ENCODE measurements at places on chromosomes 16 and 17.
A peak's percentile ranks its signal among the peaks of the same experiment; 100 is the strongest.

- no peak for DNase-seq
- H3K4me3 ChIP-seq = no peak overlapping the region
- peaks cover 3% of the 10 kb centered on the region for H3K36me3 ChIP-seq
- peak overlapping the region; percentile 72 for H3K27ac ChIP-seq
- H3K27me3 ChIP-seq = peaks cover 16% of the 10 kb centered on the region
Observed at GRCh38 chr17:77322514-77323412, 182.0 kb downstream of the SEC14L1 start.

DNA sequence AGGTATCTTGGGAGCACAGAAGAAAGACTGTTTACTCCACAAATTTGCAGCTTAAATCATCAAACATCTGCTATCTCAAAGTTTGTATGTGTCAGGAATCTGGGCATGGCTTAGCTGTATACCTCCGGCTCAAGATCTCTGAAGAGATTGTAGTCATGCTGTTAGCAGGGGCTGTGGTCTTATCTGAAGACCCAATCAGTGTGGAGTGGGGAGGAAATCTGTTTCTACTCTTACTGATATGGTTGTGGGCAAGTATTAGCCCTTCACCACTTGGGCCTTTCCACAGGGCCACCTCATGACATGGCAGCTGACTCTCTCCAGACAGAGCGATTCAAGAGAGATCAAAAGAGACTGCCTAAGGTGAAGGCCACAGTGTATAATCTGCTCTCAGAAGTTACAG, 438.7 kb downstream of the KIF2B start:
- no peak for DNase-seq
- no peak overlapping the region for H3K27ac ChIP-seq
- no peaks in the 10 kb centered on the region for H3K27me3 ChIP-seq
- no peaks in the 10 kb centered on the region for H3K36me3 ChIP-seq
- no peaks in the 10 kb centered on the region for H3K4me1 ChIP-seq

GRCh38 chr17:66460558-66460957, 158.1 kb downstream of the PRKCA start:
- no peaks in the 10 kb centered on the region for H3K27me3 ChIP-seq
- no peak for DNase-seq
- no peak overlapping the region for H3K27ac ChIP-seq
- H3K4me3 ChIP-seq = no peak overlapping the region
- no peaks in the 10 kb centered on the region for H3K4me1 ChIP-seq

DNA sequence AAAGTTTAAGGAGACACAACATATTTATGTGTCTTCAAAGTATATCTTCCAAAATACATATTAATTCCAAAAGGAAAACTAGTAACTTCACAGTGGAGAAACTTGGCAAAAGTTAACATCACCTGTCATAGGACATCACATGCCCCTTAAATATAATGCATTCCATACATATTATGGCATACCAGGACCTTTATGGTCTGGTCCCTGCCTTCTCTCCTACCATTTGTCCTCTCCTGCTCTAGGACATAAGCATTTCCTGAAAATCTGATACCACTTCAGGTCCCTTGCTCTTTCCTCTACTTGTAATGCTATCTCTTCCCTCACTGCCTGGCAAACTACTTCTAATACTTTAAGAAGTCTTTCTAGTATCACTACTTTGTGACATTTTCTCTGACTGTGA, 168.1 kb upstream of the RBL2 start:
- H3K4me3 ChIP-seq = no peak overlapping the region
- H3K4me1 ChIP-seq = no peaks in the 10 kb centered on the region
- no peak overlapping the region for H3K27ac ChIP-seq
- no peak for DNase-seq
- no peaks in the 10 kb centered on the region for H3K27me3 ChIP-seq

- H3K36me3 ChIP-seq = no peaks in the 10 kb centered on the region
- H3K27ac ChIP-seq = no peak overlapping the region
- no peak overlapping the region for H3K4me3 ChIP-seq
- no peaks in the 10 kb centered on the region for H3K27me3 ChIP-seq
Observed at GRCh38 chr16:10098991-10099390, 83.2 kb downstream of the GRIN2A start.

DNA sequence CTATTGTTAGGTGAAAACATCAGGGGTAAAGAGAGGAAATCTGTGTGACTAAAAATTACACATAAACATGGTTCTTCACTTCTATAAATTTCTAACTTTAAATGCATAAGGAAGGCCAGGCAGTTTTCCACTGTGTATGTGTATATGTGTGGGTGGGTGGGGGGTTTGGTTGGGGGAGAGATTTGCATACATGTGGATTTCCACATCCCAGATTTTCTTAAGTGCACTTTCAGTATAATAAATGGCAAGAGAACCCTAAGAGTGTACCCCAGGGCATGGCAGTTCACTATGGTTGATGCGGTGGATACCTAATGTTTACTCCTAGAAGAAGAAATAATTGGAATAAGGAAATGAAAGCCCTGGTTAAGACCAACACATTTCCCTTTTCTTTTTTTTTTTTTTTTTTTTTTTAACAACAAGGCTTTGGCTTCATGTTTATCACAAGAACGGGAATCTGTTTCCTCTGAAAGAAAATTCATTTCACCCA, 451.8 kb upstream of the CCL2 start:
- no peaks in the 10 kb centered on the region for H3K36me3 ChIP-seq
- no peaks in the 10 kb centered on the region for H3K27me3 ChIP-seq
- no peak overlapping the region for H3K27ac ChIP-seq
- DNase-seq = no peak

DNA sequence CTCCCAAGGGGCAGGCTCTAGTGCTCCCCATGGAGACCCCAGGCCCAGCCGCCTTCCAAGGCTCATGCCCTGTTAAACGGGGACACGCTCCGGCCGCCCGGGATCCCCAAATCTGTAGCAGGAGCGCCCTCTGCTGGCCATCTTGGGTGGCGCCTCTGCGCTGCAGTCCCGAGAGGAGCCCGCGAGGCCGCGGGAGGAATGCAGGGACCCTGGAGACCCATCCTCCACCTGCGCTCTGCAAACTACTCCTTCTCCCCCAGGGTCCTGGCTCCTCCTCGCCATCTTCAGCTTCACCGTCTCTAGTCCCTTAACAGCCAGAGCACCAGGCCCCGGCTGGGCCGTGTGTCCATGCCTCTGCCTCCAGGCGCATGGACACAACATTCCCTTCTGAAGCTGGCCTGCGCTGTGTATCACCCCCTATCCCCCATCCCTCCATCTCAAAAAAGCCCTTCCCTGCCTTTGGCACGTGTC, 23.6 kb upstream of the KRT17 start:
- DNase-seq = peak; percentile 79
- H3K4me1 ChIP-seq = peaks cover 9% of the 10 kb centered on the region
- no peak overlapping the region for H3K4me3 ChIP-seq
- no peak overlapping the region for H3K27ac ChIP-seq
- no peaks in the 10 kb centered on the region for H3K36me3 ChIP-seq

- H3K27ac ChIP-seq = no peak overlapping the region
- no peaks in the 10 kb centered on the region for H3K27me3 ChIP-seq
- H3K4me1 ChIP-seq = no peaks in the 10 kb centered on the region
- DNase-seq = no peak
Observed at GRCh38 chr17:29210879-29211278, 30.7 kb upstream of the MYO18A start.

DNA sequence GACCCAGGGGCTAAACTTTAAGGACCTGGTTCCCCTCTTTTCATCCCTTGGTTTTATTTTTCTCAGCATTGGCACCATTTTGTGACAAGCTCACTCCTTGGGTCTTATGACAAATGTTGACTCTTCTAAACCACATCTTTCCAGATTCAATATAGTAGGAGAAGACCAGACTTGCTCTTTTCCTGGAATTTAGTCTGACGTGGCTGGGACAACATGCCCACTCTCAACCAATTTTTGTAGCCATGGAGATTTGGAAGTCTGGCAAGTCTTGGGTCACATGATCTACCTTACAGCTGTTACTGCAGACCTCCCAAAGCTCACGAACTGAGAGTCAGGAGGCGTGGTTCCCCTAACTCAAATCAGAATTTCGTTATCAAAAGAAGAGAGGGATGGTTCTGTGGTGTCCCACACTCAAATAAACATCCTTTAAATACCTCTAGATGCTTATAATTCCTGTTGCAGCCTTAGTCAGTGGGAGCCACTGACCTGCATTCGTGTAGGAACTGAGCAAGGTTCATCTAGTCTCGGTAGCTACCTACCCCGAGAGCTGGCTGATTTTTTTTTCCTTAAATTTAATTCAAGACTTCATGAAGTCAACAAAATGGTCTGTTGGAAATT, 683.5 kb downstream of the MAF start:
- no peak overlapping the region for H3K4me3 ChIP-seq
- no peaks in the 10 kb centered on the region for H3K36me3 ChIP-seq
- no peaks in the 10 kb centered on the region for H3K27me3 ChIP-seq
- no peak overlapping the region for H3K27ac ChIP-seq
- DNase-seq = no peak
- H3K4me1 ChIP-seq = peaks cover 3% of the 10 kb centered on the region

DNA sequence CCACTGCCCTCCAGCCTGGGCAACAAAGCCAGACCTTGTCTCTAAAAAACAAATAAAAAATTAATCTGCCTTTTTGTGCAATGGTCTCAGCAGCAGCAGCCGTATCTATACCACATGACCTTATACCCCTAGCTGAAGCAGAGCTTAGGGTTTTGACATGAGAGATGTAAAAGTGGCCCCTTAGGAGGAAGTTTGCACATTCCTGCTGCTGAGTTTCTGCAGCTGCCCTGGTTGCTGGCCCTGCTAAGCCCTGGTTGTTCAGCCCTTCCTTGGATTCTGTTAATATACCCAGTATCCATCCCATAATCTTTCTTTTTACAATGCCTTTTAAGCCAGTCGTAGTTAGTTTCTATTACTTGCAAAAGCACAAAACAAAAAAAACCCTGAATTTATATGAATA, 33.0 kb upstream of the PRKCB start:
- H3K36me3 ChIP-seq = no peaks in the 10 kb centered on the region
- H3K27me3 ChIP-seq = no peaks in the 10 kb centered on the region
- no peak for DNase-seq
- H3K4me3 ChIP-seq = no peak overlapping the region

DNA sequence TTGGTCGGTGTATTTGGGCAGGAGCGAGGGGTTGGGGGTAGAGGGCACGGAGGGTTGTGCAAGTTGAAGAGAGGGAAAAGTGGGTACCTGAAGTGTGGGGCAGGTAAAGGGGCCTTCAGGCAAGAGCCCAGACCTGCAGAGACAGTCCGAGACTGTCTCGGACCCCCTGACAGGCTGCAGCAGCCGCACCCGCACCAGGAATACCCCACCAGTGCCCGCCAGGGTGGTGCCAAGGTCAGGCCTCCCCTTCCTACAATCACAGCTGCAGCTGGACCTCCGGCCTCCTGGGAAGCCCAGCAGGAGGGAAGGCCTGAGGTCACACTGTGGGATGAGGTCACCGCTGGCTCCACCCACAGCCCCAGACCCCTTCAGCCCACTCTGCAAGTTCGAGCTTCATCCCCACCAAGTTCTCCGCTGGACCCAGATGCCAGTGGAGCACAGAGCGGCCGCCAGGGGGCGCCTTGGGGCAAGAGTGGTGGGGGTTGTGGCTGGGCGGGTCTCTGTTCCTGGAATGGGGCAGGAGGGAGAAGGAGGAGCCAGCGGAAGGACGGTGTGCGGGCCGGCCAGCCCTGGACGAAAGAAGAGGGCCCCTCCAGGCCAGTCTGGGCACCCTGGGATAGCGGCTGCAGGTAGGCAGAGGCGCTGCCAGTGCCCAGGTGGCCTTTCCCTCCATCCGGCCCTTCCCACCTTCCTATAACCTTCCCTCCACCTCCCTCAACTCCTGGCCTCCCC, at the start of gene HSD3B7:
TSS of gene HSD3B7 (plus strand) at position 539 of the 732 bp plus-strand sequence. CDS start 452 bp downstream, outside the sequence.
- H3K36me3 ChIP-seq = peaks cover 37% of the 10 kb centered on the region
- no peak within 1 kb of the TSS for H3K4me3 ChIP-seq
- H3K27ac ChIP-seq = peak within 1 kb of the TSS; percentile 43
- peak; percentile 57 for DNase-seq
- no peaks in the 10 kb centered on the region for H3K27me3 ChIP-seq

GRCh38 chr17:74870512-74870911, 2.3 kb downstream of the FDXR start:
- no peak overlapping the region for H3K4me3 ChIP-seq
- no peak for DNase-seq
- H3K36me3 ChIP-seq = no peaks in the 10 kb centered on the region
- no peak overlapping the region for H3K27ac ChIP-seq
- H3K27me3 ChIP-seq = no peaks in the 10 kb centered on the region

DNA sequence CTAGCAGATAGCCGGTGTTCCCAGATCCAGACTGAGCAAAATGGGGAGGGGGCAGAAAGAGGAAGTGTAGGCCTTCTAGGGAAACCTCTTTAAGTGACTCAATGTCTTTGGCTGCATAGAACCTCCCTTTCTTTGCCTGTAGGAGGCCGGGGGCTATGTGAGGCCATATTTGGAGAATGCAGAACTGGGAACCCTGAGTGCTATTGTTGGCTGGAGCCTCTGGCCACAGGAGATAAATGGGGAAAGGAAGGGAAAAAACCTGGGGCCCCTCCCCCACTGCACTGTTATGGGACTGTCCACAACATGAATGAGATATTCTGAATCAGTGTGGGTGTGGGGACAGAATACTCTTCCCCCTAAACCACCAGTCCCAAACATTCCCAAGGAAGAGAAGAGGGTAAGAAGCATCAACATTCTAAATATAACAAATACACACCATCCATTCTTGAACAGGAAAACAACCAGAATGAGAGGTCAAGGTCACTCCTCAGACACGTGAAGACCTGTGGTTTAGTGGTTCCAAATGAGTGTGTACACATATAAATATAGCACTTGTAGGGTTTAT, 2.4 kb downstream of the VPS25 start:
- no peak overlapping the region for H3K27ac ChIP-seq

GRCh38 chr17:37815536-37815935, 70.7 kb upstream of the HNF1B start:
- no peaks in the 10 kb centered on the region for H3K36me3 ChIP-seq
- no peaks in the 10 kb centered on the region for H3K4me1 ChIP-seq
- H3K27me3 ChIP-seq = no peaks in the 10 kb centered on the region
- no peak for DNase-seq
- H3K27ac ChIP-seq = no peak overlapping the region

- no peaks in the 10 kb centered on the region for H3K4me1 ChIP-seq
- DNase-seq = no peak
- no peak overlapping the region for H3K27ac ChIP-seq
- H3K4me3 ChIP-seq = no peak overlapping the region
- H3K27me3 ChIP-seq = no peaks in the 10 kb centered on the region
- no peaks in the 10 kb centered on the region for H3K36me3 ChIP-seq
Observed at GRCh38 chr17:19703828-19704613, 12.4 kb downstream of the SLC47A2 start.

DNA sequence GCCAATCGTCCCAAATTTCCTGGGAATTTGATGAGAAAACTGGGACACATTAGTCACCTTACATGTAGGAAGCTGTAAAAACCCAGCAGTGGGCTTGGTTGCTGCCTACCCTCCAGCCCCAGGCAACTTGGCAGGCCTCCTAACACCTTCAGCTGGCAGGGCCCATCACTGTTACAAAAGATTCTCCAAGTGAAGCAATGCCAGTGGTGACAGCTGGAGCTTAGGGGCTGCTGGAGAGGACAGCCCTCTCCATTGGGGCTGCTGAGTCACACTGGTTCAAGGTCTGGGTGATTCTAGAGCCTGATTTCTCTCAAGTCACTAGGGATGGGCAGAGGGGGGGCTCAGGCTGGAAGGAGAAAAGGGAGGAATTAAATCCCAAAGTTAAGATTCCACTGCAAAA, 180.6 kb downstream of the COPRS start:
- no peaks in the 10 kb centered on the region for H3K36me3 ChIP-seq
- DNase-seq = no peak
- H3K27ac ChIP-seq = no peak overlapping the region
- peaks cover 4% of the 10 kb centered on the region for H3K4me1 ChIP-seq
- no peak overlapping the region for H3K4me3 ChIP-seq
